ENCODE measurements at places on chromosomes 12 and 14.

DNA sequence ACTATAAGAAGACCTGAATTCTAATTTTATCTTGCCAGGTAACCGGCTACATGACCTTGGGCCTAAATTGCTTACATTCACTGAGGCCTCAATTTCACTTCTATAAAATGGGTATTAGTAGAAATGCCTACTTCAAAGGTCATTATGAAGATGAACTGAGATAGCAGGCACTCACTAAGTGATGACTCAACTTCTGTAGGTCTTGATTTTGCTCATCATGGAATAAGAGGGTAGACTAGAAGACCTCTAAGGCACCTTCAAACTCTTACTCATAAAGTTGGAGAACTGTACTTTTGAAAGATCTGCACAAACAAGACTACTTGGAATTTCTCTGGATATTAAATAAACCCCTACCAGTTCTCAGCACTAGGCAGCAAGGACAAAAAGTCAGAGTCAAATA, 39.3 kb upstream of the FRMD6 start:
- no peak for DNase-seq

DNA sequence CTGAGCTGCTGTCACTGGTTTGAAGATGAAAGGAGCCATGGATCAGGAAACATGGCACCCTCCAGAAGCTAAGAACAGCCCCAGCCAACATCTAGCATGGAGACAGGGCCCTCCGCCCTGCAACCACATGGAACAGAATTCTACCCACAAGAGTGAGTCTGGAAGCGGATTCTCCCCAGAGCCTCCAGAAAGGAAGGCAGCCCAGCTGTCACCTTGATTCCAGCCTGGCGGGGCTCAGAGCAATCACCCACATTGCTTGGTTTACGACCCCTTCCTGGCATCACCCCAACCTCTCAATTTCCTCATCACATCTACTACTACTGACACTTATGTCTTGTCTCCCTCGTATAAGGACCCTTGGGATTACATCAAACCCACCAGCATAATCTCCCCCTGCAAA, 38.5 kb downstream of the OAS2 start:
- DNase-seq: no peak

DNA sequence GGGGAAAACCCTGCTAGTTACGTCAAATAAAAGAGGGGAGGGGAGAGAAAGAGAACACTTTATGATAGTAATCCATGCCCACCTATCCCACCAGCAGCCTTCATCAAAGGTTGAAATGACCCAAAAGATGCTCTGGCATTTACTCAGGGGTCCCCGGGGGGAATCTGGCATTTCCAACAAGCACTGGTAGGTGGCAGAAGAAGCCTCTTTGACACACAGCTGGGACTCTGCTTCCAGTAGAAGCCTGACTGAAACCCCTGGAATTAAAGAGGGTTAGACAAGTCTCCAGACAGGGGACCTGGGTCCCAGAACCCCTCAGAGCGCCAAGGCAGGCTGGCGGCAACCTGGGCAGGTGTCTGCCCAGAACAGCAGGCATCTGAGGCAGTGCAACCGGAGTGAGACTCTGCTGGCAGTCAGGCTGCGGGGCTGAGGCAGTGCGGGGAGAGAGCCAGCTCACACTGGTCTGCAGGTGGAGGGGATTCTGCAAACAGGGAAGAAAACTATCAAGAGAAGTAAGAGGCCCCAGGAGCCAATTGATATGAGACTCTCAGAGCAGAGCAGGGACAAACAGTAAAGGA, 85.0 kb upstream of the CAPRIN2 start:
- no peak for DNase-seq

- no peak for DNase-seq
Measured at GRCh38 chr14:38791862-38792261, 311.2 kb downstream of the SEC23A start.

- peak; percentile 46 for DNase-seq
Measured at GRCh38 chr14:58152014-58152857, at the start of gene ARMH4. ARMH4 (minus strand) TSS chr14:58152213; CDS start chr14:58139358, 12,855 bp downstream.

DNA sequence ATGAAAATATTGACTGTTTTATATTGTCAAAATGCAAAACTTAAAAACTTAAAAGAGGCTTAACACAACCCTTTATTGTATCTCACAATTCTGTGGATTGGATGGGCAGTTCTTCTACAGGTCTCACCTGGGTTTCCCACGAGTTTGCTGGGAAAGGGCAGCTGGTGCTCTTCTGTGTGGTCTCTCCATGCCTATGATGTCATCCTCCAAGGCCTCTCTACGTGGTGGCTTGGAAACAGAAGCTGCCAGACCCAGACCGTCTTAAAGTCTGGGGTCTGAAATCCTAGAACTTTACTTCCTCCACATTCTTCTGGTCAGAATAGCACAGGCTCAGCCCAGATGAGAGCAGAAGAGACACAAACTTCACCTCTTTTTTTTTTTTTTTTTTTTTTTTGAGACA, 36.5 kb upstream of the KICS2 start:
- no peak for DNase-seq

GRCh38 chr12:9606736-9607372, 862 bp downstream of the KLRB1 start:
- no peak for DNase-seq

DNA sequence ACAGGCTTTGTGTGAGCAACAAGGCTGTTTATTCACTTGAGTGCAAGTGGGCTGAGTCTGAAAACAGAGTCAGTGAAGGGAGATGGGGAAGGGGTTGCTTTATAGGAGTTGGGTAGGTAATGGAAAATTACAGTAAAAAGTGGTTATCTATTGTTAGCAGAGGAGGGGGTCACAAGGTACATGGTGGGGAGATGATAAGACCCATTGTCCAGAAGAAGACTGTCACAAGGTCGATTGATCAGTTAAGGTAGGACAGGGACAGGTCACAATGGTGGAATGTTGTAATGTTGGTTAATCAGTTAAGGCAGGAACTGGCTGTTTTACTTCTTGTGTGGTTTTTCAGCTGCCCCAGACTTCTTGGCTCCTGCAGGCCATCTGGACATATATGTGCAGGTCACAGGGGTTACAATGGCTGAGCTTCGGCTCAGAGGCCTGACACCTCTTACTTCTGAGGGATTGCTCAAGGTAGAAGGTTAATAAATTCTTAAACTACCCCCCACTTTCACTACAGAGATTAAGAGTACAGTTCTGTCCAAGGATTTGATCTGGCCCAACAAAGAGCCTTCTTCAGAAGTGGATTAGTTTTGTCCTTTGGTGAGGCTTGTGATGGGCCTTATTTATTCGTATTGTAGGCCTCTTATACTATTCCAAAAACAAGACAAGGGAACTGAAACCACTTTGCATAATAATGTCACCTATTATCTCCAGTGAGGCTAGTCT, 13.8 kb upstream of the DHRS4 start:
- no peak for DNase-seq

DNA sequence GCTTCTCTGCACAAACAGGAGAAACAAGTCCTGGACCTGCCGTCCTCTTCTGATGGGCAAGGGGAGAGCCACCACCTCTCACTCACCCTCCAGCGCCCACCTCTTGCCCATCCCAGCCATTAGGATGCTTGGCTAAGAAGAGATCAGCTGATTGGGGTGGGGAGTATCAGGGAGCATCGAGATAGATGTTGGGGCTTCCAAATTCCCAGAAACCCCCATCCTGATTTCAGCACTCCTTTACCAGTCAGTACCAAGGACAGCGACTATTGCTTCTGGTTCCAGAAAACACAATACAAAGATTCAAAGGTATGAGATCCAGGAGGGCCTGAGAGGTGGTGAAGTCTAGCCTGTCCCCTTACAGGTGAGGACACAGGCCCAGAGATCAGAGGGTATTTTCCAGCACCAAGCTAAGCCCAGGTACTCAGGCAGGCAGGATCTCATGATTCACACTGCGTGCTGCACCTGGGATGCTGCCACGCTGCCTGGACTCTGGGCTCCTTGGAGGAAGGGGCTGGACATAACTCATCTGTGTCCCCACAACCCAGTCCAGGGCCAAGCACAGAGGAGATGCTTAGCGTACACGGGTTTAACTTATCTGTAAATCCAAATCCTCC, 76.6 kb downstream of the TUNAR start:
- DNase-seq: no peak

GRCh38 chr12:107355612-107356011, 262.3 kb upstream of the CRY1 start:
- DNase-seq: no peak

DNA sequence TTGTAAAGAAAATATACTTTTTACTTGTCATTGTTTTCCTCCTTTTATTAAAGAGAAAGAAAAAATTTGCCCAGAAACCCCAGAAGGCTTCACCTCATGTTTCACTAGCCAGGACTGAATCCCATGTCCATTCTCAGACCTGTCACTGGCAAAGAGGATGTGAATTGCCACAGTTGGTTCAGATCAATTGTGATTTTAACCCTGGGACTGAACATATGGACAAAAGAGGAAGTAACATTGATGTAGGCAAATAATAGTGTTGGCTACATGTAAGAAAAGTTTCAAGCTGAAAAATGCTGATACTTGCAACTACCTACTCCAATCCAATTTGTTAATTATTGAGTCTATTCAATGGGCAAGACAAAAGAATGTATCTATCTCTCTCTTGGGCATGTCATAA, 8.6 kb upstream of the CCDC196 start:
- DNase-seq: no peak

DNA sequence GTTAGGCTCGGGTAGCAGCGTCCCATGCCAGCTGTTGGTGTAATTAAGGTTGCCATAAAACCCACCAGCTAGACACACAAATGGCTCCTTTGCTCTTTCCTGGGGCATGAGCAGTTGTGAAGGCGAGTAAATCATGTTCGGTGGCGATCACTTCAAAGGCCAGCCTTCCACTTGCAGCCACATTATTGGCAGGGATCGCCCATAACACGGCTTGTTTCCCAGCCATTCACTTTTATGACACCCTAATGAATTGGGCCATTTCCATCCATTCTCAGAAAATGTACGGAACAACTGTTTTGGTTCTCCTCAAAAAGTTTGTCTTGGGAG, 63.4 kb downstream of the BEGAIN start:
- no peak for DNase-seq

DNA sequence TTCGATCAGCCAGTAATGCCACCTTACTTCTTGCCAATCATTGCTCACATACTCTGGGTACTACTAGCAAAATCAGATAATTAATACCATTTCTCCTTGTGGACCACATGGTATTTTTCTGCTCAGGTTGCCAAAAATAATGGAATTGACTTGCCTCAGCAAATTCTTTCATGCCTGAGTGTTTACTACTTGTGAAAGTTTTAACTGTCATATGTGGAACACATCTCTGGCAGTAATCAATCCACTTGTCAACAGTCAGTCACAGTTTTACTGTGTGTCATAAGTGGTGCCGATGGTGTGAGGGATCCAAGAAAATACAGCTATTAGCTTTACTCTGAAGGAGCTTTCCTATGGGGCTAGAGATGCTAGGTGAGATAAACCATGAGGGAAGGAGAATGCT, 55.3 kb upstream of the ATF1 start:
- DNase-seq: no peak

DNA sequence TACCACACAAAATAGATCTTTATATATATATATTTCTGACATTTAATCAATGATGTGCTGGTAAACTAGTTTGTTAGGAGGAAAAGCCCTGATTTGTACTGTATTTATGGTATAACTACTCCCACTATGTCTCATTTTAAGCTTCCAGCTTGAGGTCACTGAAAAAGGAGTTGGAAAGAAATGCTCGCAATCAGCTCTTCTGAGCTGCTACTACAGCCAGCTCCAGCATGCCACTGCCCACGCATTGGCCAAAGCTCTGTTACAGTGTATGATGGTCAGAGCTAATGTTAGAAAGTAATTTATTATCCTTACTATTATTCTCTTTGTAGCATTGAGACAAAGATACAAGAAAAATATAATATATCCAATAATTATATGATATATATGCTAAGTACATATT, 55.0 kb upstream of the PCED1B start:
- DNase-seq: no peak

- DNase-seq: no peak
Measured at GRCh38 chr12:131264635-131265034, 310.9 kb downstream of the ADGRD1 start.

DNA sequence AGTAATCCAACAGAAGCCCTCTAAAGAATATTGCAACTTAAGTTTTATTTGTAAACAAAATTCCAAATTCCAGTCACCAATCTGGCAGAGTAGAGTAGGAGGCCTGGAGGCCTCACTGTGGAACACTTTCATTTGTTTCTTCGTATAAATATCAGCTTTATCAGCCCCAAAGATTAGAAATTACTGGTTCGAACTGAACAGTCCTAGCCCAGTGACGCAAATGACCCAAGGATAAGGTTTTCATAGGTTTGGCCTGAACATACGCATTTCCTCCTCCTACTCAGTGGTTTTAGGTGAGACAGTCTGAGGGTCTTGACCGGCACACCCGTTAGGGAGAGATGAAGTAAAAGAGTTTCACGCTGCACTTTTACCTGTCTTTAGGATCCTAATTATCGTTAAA, 1.7 kb downstream of the CDC42BPB start:
- no peak for DNase-seq
